Effector memory CD8-positive, alpha-beta T cell (primary cell): ENCODE measurements at places on chromosomes 7 and 10.

DNA sequence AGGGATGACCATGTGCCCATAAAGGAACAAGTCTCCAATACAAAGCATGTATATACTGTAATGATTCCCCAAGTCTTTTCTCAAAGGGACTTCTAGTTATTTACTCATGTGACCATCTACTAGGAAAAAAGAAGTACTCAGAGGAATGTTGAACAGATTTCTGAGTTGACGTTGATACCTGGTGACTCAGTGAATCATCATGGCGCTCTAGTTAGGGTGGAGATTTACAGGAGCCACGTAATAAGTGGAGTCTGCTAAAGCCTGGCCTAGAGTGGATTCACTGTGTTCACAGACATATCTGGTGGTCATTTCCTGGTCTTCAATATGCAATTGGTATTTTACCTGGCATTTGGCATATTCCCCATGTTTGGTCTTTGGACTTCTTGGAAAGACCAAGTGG lies 302.2 kb upstream of the CACNA2D1 start:
- no peak for DNase-seq

GRCh38 chr7:115585015-115585718 lies 445.4 kb downstream of the TFEC start:
- no peak for DNase-seq

- DNase-seq = no peak
Observed at GRCh38 chr7:135151533-135151932, 3.7 kb downstream of the TMEM140 start.

DNA sequence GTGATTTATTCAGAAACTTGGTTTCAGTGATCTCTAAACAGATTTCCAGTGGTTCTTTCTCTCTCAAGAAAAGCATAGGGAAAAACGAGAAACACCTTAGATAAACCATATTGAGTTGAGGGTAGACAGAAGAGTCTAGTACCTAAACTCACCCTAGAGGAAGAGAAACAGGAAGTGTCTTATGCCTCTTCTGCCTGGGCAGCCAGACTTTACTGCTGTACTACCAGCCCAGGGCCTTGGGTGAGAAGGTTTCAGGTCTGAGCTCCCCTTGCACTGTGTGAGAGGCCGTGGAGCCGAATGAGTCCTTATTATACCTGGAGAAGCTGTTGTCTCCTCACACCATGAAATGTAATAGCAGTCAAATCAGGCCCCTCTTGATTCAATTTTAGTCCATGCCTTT lies 18.2 kb downstream of the HIF1AN start:
- DNase-seq = no peak

DNA sequence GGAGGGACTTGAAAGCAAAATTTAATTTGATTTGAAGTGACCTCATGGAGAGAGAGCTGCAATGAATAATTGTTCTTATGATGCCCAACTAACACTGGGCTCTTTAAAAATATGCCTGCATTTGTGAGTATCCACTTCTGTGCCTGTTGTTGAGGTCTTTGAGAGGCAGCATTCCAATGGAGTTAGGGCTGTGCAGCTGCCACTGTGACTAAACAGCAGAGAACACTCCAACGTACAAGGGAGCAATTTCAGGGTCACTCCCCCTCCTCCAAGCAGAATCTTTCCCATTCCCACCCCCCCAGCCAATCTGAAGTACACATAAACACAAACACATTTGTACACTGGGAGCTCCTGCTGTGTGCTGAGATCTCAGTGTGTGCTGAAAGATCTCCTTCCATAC lies 28.0 kb upstream of the GSAP start:
- DNase-seq = no peak

DNA sequence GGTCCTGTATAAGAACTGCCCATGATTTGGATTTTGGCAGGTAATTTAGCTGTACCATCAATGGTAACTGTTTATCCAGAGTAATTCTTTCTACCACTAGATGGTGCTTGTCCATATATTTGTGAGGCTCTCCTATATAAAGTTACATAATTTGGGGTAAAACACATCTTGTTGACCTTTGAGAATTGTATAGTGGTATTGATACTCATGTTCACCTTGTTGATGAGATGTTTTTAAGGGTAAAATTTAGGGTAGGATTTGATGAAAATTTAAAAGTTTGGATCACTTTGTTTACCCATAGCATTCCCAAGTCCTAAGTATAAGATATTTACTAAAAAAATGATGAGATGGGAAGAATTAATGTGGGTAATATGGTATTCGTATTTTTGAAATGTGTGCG lies 31.6 kb downstream of the ST7 start:
- no peak for DNase-seq

- no peak for DNase-seq
Observed at GRCh38 chr7:91243591-91244301, 20.5 kb upstream of the FZD1 start.

GRCh38 chr10:29130190-29130673 lies 158.6 kb upstream of the LYZL1 start:
- no peak for DNase-seq

GRCh38 chr10:11520892-11521291 lies 90.6 kb downstream of the USP6NL start:
- DNase-seq = no peak

GRCh38 chr10:119919826-119920225 lies 27.3 kb downstream of the SEC23IP start:
- DNase-seq = no peak

GRCh38 chr7:116672596-116673456 lies 830 bp downstream of the MET start:
- DNase-seq = no peak

DNA sequence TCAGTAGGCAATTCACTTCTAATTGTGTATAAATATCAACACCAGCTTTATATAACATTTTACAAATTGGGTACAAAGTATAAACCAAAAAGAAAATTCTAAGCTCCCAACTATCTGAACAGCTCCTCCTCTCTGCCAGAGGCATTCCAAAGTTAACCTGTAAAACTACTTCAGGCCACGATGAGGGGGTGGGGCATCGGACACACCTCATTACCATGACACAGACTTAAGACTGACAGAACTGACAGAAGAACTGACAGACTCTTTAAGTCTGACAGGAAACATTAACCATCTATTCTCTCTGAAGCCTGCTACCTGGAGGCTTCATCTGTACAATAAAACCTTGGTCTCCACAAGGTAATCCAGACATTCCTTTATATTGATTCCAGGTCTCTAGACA lies 12.3 kb downstream of the ESYT2 start:
- no peak for DNase-seq

DNA sequence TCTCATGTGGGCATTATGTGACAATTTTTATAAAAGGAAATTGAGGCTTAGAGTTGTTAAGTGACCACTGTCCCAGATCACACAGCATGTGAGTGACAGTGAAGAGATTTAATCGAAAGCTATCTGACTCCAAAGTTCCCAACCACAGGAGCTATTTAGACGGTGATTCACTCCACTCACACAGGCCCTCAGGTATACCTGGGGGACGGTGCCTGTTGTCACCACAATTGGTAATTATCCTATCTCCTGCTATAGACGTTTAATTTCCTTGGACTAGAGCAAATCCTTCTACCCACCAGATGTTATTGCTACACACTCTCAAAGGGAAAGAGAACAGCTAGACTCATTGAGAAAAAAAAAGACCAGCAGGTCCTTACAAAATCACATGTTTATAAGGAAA lies 145.5 kb downstream of the KLF6 start:
- no peak for DNase-seq

DNA sequence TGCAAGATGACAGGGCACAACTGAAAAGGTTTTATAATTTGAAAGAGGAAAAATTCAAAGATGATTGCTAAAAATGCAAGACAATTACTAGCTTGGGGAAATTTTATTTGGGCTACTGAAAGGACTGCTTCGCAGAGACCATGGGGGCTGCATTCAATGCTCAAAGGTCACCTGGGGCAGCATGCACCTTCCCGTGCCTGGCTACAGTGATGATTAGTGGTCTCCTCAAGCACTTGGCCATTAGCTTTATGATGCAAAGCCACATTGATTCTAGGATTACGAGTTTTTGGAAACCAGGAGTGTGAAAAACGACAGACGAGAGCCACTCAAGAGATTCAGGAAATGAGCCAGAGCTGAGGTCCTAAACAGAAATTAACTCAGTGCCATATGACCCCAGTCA lies 764.6 kb downstream of the PHTF2 start:
- DNase-seq = no peak

- no peak for DNase-seq
Observed at GRCh38 chr10:78474743-78475142, 441.1 kb downstream of the RPS24 start.

GRCh38 chr10:31749301-31749700 lies 179.3 kb downstream of the ARHGAP12 start:
- DNase-seq = no peak

DNA sequence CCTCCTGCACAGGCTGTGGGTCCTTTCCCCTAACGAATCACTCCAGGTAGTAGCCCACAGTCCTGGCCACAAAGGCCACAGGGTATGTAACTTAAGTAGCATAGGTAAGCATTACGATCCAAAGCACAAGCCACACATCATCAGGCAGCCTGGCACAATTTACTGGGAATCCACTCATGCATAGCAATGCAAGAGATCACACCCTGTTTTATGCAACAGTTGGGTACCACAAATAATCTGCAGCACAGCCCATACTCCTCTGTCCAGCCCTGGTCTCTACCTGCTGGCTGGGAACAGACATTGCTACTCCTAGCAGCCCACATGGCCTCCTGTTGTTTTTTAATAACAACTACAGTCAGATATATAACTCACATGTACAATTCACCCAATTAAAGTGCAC lies 34.3 kb downstream of the SRPK2 start:
- DNase-seq = no peak

DNA sequence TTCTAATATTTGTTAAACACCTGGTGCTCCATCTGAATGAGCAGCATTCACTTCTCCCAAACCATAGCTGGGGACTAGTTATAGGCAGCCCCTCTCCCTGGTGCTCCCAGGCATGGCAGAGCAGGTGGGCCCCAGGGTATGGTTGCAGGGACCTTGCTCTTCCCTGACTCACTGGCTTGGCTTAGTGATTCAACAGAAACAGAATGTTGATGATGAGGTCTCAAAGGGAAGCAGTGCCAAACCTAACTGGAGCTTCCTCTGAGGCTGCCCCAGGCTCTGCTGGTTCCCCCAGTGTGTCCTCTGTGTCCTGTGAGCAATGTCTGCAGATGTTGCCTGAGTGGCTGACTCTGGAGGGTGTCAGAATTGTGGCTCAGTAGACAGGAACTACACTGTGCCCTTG lies 3.7 kb downstream of the GPR26 start:
- DNase-seq = no peak

DNA sequence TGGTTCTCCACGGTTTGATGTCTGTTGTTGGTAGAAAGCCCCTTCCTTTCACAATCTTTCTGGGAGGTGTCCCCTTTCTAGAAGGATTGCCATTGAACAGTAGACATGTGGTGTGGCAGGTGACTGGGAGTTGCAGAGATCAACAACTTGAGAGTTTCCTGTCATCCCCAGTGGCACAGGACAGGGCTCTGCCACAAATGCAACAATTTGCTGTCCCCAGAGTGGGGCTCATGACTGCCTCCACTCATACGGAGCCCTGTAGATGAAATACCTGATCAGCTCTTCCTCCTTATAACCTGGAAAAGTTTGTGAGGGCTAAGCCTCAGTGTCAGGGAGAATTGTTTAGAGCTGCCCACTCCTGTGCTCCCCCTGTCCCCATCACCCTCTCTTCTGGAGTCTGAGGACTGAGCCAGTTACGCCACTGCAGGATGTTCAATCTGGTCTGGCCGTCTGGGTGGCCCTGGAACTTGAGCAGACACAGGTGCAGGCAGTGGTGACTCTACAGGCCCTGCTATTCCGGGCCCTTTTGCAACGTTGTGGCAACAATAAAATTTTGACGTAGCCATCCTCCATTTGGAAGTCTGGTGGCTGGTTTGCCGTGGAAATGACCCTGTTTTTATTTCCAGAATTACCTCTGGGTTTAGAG lies 6.5 kb downstream of the DBNL start:
- no peak for DNase-seq

DNA sequence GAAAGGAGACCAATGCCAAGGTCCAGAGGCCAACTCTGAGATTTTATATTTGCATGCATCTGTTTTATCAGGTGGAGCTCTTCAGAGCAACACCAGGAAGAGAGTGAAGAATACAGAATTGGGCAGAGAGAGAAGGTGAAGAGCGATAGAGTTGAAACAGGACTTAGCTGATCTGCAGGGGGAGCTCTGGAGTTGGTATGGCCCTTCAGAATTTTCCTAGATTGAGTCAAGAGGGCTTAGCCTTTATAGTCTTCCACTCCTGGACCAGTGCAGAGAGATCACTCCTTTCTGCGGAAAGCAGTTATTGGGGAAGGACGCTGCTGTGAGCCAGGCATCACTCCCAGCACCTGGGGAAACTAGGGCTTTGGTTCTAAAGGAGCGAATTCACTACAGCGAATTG lies 105.0 kb upstream of the DGKB start:
- DNase-seq = no peak

- no peak for DNase-seq
Observed at GRCh38 chr10:48236199-48236621, 38.3 kb downstream of the FRMPD2 start.

- no peak for DNase-seq
Observed at GRCh38 chr7:34133356-34133982, 228.1 kb downstream of the BMPER start.

GRCh38 chr7:74216361-74216761 lies 6.6 kb downstream of the LAT2 start:
- no peak for DNase-seq

- no peak for DNase-seq
Observed at GRCh38 chr7:11702938-11703337, 129.1 kb downstream of the THSD7A start.

DNA sequence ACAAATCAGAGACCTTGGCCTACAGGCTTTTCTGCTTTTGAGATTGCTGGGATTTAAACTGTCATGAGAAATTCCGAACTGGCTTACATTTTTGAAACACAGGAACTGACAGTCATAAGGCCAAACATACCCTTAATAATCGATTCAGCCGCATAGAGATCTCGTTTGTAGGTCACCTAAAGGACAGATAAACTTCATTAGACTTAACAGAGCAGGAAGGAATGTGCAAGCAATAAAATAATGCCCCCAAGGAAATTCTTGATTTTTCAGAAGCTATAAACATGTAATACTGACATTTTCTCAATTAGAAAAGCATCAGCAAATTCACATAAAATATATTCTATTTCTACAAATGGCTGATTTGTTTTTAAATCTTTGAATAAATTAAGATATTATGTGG lies 120.0 kb downstream of the CRPPA start:
- no peak for DNase-seq
